Stromal cell of bone marrow (primary cell): ENCODE measurements at places on chromosomes 5 and 9.

- peak; percentile 58 for DNase-seq
Observed at GRCh38 chr9:127611899-127612790, at the start of gene STXBP1. Gene STXBP1, plus strand, starts transcription at chr9:127612277. Its CDS starts 127 bp downstream, at chr9:127612404.

GRCh38 chr9:131732061-131732526 is 7.8 kb downstream of the RAPGEF1 start:
- DNase-seq = no peak

DNA sequence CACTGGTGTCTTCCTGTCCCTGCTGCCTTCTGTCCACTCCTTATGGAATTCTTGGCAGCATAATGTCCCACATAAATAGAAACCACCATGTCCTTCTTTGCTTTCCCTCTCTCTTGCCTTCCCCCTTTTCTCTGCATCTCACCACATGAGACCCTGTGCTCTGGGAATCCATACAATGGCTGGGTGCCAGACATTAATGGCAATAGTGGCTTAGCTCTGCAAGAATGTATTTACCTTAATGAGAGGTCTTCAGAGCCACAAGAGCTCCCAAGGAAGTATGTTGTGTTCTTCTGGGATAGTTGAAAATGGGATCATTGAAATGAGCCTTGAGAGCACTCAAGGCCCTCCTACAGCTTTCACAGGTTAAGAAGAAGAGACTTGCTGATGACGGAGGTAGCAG is 58.7 kb downstream of the ADAMTS16 start:
- no peak for DNase-seq

- no peak for DNase-seq
Observed at GRCh38 chr9:135308821-135309762, 170.5 kb upstream of the PPP1R26 start.

DNA sequence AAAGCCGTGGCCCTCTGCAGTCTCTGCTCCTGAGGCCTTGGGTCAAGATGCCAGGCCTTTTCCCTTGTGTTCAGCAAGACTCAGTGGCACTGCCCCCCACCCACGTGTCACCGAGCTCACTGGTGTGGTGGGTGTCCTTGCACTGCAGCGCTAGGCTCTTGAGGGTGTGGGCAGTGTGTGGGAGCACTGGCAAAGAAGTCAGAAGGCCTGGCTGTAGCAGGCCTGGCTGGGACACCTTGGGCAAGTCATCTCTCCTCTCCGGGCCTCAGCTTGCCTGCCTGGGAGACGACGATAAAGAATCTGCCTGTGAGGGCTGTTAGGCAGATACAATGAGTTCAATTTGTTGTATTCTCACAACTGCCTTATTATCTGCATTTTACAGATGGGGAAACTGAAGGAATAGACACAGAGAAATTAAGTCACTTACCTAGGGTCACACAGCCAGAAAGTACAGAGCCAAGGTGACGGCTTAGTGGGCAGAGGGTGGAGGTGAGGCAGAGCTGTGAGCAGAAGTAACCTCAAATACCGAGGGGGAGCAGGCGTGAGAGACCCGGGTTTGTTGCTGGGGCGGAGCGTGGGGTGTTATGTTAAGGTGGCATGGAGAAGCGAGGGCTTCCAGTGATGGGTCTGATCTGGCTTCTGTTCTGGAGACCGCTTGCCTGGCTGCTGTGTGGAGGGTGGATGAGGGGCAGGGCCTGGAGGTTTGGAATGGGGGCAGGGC is 1.4 kb downstream of the TSPAN17 start:
- DNase-seq = no peak

GRCh38 chr9:105281926-105282325 is 37.5 kb downstream of the SLC44A1 start:
- DNase-seq = no peak

DNA sequence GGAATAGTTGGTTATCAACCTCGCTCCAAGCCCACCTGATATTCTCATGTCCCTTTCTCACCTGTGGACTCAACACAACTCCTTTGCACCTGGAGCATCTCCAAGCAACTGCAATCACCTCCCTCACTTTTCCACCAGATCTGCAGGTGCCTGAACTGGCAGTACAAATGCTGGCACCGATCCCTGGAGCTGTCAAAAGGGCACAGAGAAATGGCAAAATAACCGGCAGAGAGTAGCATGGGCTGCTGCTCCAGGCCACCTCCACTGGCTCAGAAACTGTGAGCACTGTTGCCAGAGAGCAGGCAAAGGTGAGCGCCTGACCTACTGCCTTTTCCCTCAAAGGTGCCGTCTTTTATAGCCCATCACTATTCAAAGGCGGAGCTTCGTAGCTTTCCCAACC is 14.7 kb downstream of the EQTN start:
- no peak for DNase-seq

DNA sequence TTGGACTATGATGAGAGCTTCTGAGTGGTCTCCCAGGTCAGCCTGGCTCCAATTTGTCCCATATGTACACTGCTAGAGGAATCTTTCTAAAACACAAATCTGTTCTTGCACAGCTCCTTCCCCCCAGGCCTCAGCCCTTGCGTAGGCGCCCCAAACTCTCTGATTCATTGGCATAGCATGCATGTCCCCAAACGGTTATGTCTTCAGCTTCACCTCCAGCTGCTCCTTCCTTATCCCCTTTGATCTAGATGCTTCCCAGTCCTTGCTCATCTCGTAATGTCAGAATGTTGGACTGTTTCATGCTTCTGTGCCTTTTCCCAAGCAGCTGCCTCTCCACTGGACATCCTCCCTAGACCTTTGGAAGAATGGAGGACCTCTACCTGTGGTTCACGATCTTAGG is 60.1 kb upstream of the BASP1 start:
- no peak for DNase-seq

DNA sequence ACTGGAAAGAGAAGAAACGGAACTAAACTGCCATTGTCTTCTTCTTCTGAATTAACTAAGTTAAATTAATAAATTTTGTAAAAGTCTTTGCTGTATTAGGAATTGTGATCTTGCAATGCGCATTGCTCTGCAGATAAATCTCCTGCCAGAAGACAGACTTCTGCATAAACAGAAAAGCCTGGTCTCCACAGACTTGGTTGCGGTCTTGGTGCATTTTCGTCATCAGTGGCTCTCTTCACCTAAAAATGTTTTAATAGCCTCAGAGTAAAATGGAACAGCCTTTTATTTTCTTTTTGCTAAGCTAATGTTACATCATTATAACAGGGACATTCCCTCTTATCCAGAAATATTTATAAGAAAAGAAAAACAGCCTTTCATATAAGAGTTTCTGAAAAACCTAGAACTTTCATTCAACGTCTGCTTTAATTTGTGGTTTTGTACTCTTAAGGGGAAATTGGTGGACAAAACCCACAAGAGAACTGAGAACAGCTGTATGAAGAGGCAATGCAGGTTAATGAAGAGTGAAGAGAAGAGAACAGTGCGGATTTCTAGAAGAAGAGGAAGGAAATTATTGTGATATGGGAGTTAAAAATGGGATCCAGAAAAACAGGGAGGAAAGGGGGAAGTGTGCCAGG is 10.1 kb downstream of the IFNA5 start:
- DNase-seq = no peak

DNA sequence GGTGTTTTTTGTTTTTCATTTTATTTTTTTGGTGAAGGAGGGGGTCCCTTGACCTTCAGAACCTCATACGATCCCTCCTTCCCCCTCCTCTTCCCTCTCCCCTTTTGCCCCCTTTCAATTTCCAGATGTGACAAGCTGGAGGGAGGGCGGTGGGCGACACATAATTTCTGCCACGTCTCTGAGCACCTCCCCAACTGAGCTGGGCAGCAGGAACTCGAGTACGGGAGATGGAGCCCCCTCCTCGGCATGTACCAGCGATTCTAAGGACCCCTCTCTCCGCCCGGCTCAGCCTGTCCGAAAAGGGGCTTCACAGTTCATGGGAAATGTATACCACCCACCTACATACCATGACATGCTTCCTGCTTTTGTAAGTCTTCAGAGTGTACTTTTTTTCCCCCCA is 52.4 kb downstream of the PRRC2B start:
- DNase-seq = no peak

DNA sequence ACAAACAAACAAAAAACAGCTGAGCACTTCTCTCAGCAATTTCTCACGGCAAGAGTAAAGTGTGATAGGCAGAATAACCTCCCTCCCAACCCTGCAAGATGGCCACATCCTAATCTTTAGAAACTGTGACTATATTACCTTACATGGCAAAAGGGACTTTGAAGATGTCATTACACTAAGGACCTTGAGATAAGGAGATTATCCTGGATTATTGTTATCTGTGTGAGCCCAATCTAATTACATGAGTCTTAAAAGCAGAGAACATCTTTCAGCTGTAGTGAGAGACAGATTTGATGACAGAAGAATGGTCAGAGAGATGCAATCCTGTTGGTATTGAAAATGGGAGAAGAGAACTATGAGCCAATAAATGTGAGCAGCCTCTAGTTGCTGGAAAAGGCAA is 347.9 kb downstream of the CDH9 start:
- no peak for DNase-seq

GRCh38 chr9:116674210-116674980 is 12.7 kb upstream of the TRIM32 start:
- DNase-seq = no peak

- no peak for DNase-seq
Observed at GRCh38 chr9:132168347-132168746, 6.5 kb downstream of the NTNG2 start.

DNA sequence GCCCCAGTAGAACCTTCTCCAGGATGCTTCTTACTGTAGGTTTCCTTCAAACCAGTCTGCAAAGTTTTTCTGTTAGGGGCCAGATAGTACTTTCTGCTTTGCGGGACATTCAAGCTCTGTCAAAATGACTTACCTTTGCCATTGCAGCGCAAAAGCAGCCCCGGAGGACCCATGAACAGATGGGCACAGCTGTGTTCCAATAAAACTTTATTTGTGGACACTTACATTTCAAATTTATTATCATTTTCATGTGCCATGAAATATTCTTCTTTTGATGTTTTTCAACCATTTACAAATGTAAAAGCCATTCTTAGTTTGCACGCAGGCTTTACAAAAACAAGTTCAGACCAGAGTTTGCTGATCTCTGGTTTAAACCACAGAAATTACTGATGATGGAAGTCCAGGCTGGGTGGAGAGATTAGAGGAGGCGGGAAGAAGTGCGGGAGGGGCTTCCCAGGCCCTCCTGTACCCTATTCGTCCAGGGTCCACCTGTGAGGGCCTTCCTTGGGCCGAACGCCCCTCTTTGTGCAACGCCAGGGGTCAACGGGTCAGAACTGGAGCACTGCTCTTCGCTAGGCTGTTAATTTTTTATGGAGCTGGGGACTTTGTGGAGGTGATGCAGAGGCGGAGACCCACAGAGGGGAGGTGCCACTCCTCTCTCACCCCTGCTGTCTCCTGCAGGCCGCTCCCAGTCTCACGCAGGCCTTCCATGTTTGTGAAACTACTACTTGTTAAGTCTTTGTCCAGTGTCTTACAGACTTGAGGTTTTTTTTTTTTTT is 7.6 kb upstream of the ASS1 start:
- no peak for DNase-seq

DNA sequence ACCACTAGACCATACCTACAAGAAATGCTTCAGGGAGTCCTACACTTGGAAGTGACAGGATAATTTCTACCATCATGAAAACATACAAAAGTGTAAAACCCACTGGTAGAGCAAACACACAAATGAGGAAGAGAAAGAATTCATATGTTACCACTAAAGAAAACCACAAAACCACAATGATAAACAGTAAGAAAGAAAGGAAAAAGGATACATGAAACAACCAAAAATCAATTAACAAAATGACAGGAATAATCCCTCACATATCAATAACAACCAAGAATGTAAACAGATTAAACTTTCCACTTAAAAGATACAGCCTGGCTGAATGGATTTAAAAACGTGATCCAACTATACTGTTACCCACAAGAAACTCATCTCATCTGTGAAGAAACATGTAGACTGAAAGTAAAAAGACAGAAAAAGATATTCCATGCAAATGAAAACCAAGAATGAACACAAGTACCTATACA is 83.4 kb downstream of the LPAR1 start:
- no peak for DNase-seq

DNA sequence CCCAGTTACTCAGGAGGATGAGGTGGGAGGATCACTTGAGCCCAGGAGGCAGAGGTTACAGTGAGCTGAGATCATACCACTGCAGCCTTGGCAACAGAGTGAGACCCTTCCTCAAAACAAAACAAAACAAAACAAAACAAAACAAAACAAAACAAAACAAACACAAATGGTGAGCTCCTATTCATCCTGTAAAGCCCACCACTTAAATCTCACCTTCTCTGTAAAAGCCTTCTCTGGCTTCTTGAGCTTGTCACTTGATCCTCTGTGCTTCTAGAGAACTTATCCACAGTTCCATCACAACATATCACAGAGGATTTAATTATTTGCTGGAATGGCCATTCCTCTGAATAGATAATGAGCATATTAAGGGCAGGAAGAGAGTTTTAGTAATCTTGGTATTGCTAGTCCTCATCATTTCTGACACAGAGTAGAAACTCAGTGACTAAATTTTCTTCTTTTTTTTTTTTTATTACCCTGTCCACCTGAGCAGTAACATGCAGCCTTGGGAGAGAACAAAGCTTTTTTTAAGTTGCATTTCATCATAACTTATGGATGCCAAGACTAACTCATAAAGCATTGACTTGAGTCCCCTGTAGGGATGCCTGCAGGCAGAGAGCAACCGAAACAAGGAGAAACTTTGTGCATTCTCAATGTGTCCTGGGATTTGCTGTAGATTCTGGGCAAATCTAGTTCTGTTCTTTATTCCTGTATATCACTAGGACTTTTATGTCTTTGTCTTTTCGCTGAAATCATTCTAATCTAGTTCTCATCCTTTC is 13.0 kb upstream of the HSPA9 start:
- no peak for DNase-seq
